Stomach (tissue), 19 donors: ENCODE measurements at places on chromosomes 13 and 19. TPM values are rescaled to one million over a fixed set of nuclear protein-coding genes. Genes with fewer than 3 reads are reported as not detected.

Gene C1QTNF9
- not detected for total RNA-seq

GRCh38 chr13:35597451-35597850 lies 121.0 kb upstream of the MAB21L1 start:
- peaks cover 15% of the 10 kb centered on the region for H3K4me1 ChIP-seq
- no peak overlapping the region for H3K27ac ChIP-seq
- H3K27me3 ChIP-seq = no peaks in the 10 kb centered on the region
- H3K4me3 ChIP-seq = no peak overlapping the region
- DNase-seq = no peak
- peaks cover 2% of the 10 kb centered on the region for H3K36me3 ChIP-seq

GRCh38 chr13:31807090-31807541 lies 67.8 kb downstream of the RXFP2 start:
- no peaks in the 10 kb centered on the region for H3K27me3 ChIP-seq
- H3K4me3 ChIP-seq = no peak overlapping the region
- no peak overlapping the region for H3K27ac ChIP-seq
- H3K4me1 ChIP-seq = no peaks in the 10 kb centered on the region
- no peaks in the 10 kb centered on the region for H3K36me3 ChIP-seq
- DNase-seq = no peak

Gene COX6B2
- not detected for total RNA-seq

Gene SELENOV
- total RNA-seq = not detected
